ENCODE measurements at places on chromosomes 13 and 19.

GRCh38 chr13:93859716-93860115 is 619.8 kb downstream of the DCT start:
- DNase-seq: peak; percentile 13

DNA sequence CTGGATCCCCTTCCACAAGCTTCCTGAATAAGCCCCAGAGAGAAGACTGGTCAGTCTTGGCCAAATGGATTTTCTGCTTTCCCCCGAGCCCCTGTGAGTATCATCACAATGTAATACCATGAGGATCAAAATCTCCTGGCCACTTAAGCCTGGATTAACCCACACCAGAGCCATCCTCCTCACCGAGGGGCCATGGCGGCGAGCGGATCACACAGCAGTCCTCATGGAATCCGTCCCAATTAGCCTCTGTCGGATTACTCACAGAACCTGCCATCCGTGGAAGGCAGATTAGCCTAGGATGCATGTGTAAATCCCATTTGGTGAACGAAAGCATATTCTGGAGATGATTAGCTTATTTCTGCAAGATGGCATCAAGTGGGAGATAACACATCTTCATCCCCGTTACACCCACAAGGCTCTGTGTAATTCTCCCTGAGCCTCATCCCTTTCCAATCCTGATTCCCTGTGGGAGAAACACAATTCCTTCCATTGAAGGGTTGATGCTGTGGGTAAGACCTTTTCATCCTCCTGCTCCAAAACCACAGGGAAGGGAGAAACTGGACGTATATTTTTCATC is 42.5 kb downstream of the GNG7 start:
- no peak for DNase-seq

GRCh38 chr13:27080018-27080948 is 91.3 kb downstream of the USP12 start:
- no peak for DNase-seq

- no peak for DNase-seq
Measured at GRCh38 chr13:74036373-74036772, 97.8 kb downstream of the KLF12 start.

DNA sequence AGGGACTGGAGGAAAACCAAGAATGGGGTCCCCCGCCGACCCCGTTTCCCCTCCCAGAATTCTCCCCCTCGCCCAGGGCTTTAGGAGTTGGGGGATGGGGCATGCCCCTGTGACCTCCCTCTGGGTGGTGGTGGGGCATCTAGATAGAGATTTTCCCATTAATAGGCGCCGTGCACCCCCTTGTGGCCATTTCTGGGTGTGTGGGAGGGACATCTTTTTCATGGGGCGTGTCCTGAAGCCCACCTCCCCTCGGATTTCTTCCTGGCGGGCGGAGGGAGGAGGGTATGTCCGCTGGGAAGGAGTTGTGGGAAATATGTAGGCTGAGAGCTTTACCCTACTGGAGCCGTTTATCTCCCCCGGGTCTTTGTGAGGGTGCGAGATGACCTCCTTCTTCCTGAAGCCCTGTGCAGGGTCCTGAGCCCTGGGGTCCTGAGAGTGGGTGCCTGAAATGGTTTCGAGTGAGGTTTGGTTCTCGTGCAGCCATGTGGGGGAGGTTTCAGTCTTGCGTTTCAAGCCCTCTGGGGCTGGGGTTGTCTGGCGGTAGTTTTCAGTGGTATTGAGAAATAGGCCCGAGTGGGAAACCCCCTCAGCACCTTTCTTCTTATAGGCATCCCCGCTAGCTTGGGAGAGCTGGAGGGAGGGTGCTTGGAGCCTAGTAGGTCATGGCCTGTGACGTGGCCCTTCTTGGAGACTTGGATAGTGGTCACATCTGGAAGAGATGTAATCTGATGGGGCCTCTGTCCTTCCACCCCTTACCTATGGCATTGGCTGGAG is 1.0 kb downstream of the PRMT1 start:
- DNase-seq: peak; percentile 83

DNA sequence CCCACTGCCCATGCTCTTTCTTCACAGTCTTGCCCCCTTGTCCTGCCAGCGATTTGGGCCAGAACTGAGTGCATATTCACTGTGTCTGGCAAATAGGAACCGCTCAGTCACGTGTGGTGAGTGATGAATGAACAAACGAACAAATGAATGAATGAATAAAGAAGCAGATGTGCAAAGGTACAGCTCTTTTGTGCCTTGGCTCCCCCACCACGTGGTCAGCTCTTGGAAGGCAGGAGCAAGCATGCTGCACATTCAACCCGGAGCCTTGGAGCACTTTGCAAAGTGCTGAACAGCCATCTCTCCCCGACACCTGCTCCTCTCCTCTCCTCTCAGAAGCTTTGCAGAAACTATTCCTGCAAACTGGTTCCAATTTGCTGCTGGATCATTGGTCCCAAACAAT is 52.4 kb downstream of the LATS2 start:
- DNase-seq: no peak

- DNase-seq: peak; percentile 55
Measured at GRCh38 chr19:49767381-49767780, 580 bp downstream of the AP2A1 start.

DNA sequence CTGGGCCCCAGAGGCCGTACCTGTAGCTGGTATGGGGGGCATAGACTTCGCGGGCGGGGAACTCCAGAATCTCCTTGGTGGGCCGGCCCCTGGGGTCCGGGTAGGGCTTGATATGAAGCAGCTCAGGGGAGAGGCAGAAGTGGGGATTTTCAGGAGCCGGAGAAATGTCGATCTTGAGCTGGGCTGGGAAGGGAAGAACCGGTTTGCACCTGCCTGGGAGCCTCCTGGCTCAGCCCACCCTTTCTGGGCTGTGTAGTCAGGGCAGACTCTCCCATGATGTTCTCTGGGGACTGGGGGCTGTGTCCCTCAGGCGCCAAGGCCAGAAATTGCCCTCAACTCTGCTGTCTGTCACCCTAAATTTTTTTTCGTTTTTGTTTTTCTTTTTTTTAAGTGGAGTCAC is 2.6 kb downstream of the ANGPTL8 start:
- no peak for DNase-seq
